ENCODE measurements at places on chromosomes 6 and 20. TPM values are rescaled to one million over a fixed set of nuclear protein-coding genes. Genes with fewer than 3 reads are reported as not detected.

DNA sequence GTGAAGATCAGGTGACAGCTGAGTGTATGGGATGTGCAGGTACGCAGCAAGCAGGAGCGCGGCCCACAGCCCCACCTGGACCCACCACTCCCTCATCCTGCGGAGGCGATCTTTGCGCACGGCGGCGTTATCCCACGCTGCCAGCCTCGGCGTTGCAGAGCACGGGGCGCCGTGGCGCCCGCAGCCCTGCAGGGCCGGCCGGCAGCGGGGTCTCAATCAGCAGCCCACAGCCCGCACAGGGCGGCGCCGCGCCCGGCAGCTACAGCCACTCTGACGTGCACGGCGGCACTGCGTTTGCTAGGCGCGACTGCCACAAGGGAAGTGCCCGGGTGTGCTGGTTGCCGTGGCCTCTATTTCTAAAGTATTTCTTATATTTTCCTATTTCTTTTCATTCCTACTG is 46.9 kb downstream of the LAMA2 start:
- no peak for DNase-seq

DNA sequence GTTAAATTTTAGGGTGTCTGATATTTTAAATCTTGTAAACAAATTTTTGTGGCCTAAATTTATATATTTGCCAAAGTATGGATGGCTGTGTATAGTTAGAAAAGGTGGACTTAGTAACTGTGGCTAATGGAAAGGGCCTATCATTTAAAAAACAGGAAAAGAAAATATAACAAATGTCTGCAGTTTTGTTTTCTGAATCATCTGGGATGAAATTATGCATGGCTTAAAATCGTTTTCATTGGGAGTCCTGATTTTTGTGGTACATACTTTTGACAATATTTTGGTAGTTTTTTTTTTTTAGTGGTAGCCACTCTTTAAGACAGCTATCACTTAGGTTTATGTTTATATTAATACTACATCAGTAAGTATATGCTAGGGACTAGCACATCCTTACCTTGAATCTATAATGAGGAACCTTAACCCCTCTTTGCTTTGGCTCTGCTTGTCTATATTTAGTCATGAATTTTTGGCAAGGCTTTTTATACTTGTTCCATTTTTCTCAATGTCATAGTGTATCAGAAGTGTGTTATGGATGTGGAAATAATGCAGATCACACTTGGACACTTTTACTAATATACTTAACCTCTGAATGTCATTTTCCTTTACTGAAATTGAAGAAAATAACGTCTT is 5.6 kb downstream of the ARID1B start:
- DNase-seq: no peak

DNA sequence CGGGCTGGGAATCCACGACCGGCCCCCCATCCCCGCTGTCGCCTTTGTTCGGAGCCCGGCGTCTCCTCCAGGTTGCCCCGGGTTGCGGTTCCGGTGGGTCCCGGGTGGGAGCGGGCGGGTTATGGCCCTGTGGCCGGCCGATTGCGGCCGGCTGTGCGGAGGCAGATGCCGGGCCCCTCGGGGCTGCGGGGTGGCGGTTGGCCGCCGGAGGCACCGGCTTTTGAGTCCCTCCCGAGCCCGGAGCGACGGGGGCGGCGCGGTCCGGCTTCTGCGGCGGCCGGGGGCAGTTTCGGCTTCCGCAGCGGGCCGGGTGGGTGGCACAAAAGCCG is 431 bp downstream of the LOC128125822 start:
- no peak for DNase-seq

GRCh38 chr20:18066421-18067333 is 9.0 kb upstream of the OVOL2 start:
- no peak for DNase-seq

DNA sequence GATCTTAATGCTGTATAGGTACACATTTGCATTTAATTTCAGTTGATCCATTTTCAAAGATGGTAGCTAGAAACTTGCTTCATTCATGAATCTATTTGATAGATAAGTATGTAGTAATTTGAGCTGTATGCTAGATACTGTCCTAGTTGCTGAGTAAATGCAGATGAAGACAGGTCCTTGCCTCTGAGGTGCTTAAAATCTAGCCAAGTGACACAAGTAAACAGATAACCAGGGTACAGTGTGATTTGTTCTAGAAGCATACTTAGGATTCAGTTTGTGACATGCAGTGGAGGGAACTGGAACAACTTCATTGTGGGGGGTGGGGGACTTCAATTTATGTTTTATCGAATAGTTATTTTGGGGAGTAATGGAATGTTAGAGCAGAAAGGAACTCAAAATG is 9.2 kb downstream of the CHMP4B start:
- no peak for DNase-seq

- no peak for DNase-seq
Observed at GRCh38 chr20:7015257-7015656, 247.8 kb downstream of the BMP2 start.

GRCh38 chr6:159256128-159256527 is 86.9 kb downstream of the FNDC1 start:
- no peak for DNase-seq

- DNase-seq: no peak
Observed at GRCh38 chr6:4707011-4707410, 69.2 kb upstream of the CDYL start.

GRCh38 chr6:85245004-85245403 is 204.9 kb upstream of the NT5E start:
- DNase-seq: no peak

DNA sequence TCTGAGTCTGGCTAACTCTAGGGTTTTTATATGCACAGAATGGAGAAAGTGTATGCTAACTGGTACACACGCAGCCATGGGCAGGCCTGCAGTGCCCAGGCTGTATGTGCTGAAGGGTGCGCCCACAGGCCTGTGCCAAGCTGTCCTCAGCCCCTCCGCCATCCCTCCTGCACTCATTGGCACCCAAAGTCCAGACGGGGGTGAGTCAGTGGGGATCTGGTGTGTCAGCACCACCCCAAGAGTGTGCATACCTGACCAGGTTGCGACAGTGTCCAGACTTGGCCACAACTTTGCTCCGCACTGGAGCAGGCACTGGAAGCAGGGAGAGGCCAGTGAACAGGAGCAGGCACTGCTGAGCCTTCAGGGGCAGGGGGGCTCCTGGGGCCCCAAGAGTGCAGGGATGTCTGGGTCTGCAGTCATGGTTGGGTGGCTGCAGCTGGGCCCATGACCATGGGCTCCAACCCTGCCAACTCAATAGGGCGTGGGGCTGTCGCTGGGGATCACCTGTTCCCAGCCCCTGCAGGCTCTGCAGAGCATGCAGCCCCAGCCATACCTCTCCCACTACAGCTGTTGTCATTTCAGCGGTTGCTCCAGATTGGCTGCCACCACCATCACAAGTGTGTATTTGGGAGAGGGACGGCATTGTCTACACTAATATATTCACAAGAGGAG is 717.8 kb downstream of the EPHA7 start:
- no peak for DNase-seq

DNA sequence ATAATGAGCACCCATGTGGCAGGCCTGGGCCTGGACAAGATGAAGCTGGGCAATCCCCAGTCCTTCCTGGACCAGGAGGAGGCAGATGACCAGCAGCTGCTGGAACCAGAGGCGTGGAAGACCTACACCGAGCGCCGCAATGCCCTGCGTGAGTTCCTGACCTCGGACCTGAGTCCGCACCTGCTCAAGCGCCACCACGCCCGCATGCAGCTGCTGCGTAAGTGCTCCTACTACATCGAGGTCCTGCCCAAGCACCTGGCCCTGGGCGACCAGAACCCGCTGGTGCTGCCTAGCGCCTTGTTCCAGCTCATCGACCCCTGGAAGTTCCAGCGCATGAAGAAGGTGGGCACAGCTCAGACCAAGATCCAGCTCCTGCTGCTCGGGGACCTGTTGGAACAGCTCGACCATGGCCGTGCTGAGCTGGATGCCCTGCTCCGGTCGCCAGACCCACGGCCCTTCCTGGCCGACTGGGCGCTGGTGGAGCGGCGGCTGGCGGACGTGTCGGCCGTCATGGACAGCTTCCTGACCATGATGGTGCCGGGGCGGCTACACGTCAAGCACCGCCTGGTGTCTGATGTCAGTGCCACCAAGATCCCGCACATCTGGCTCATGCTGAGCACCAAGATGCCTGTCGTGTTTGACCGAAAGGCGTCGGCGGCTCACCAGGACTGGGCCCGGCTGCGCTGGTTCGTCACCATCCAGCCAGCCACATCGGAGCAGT is 1.9 kb downstream of the FNDC11 start:
- DNase-seq: no peak

- DNase-seq: peak; percentile 13
Observed at GRCh38 chr6:138987080-138987642, 892 bp downstream of the REPS1 start.

DNA sequence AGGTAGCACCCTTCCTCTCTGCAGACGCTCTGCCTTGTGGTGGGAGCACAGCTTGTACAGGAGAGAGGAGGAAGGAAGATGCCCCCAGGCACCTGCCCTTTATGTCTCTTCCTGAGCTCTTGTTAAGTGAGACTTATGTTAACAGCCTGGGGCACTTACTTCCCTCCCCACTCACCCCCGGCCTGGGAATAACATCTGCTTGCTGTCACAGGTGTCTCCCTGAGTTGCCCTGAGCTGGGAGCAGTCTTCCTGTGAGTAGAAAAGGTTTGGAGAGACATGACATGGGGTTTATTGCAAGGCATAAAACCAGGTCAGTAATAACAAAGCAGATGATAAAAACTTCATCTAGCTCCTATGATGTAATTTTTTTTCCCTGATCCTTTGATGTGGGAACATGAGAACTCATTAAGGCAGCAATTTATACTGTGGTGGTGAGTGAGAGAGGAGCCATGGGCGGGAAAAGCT is 1.9 kb downstream of the SSTR4 start:
- no peak for DNase-seq

- no peak for DNase-seq
Observed at GRCh38 chr20:54377992-54378773, 97.2 kb upstream of the DOK5 start.

DNA sequence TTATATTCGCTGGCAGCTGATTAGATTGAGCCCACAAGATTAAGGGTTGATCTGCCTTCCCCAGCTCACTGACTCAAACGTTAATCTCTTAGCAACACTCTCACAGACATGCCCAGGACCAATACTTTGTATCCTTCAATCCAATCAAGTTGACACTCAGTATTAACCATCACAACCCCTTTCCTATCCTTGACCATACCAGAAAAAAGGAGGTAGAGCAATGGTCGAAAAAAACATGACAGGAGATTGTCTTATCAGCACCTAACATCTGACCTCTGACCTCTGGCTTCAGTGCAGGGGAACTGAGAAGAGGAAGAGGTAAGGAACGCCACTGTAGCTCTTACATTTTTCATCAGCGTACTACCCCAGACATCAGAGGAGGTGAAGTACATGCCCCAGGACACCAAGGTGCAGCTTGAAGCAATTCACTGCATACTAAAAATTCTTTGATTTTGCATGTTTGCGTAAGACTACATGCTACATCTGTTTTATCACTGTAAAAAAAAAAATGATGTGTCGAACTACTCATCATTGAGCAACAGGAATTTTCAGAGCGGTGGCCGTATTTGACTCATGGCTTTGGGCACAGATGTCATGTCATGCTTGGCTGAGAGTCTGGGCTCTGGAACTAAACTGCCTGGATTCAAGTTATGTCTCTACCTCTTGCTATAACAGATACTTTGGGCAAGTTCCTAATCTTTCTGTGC is 188.0 kb upstream of the TAB2 start:
- DNase-seq: no peak

GRCh38 chr20:12057778-12058177 is 140.1 kb downstream of the BTBD3 start:
- DNase-seq: no peak

DNA sequence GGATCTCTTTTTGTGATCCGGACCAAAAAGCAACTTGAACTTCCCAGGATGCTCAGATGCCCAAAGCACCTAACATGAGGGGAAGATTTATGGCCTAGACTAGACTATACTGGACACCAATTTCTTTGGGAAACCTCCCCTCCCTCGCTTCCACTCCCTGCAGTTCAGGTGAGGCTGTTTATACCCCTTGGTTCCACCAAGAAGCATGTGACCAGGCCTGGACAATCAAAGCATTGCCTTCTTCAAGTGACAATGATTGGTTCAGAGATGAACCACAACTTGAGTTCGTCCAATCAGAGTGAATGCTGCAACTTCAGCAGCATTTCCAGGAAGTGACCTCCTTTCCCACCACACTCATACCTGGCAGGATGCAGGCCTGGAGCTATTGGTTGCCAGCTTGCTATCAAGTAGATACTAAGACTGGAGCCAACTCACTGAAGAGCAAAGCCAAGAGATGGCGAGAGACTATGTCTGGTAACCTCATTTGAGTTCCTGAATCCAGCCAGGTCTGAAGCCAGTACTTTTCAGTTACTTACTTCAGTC is 45.6 kb upstream of the SLC9A8 start:
- DNase-seq: no peak

- no peak for DNase-seq
Observed at GRCh38 chr20:40525351-40525750, 163.7 kb downstream of the MAFB start.

DNA sequence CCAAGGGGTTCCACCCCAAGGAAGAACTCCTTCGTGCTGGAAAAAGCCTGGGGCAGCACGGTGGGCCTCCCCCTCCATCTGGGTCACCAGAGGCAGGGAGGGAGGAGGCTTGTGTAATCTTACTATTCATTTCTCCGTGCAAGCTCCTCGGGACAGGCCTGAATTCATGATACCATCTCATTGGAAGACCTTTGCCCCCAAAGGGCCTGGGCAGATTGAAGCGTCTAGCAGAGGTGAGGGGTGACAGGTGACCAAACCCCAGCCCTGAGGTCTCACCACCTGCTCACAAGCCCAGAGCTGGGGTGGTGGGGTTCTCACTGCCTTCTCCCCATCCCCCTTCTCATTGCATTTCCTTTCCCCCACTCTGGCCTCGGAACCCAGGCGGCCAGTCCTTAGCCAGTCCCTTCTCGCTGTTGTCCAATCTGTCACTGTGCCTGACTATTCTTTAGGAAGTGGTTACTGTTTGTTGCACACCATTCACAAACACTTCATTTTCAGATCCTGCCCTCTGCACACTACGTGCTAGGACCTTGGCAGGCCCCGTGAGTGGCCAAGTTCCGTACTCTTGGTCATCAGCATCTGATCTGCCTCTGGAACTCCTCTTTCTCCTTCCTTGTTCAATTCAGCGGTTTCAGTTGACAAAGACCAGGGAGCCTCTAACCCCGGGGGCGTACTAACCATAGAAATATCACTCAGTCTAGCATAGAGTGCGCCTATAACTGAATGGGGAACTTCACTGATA is 137.1 kb downstream of the LY86 start:
- DNase-seq: no peak

- DNase-seq: peak; percentile 87
Observed at GRCh38 chr6:159044899-159045727, at the start of gene TAGAP. Gene TAGAP (minus strand): TSS chr6:159044991. CDS start chr6:159044146, 845 bp downstream.

- DNase-seq: no peak
Observed at GRCh38 chr6:164303102-164303964, 888.8 kb downstream of the QKI start.

GRCh38 chr6:122289762-122290539 is 109.5 kb upstream of the HSF2 start:
- no peak for DNase-seq

GRCh38 chr20:18913701-18914100 is 100.1 kb downstream of the SCP2D1 start:
- DNase-seq: no peak

PRICKLE4 gene
- not detected for total RNA-seq

EEF1A1 gene
- total RNA-seq: 11,266 TPM

TBPL1 gene
- 31.2 TPM for total RNA-seq

SRMS gene
- not detected for total RNA-seq

STX11 gene
- 19.7 TPM for total RNA-seq

NKX2-4 gene
- not detected for total RNA-seq

RANBP9 gene
- total RNA-seq: 55.7 TPM

ARHGAP40 gene
- total RNA-seq: not detected

GTPBP2 gene
- 78.4 TPM for total RNA-seq

IYD gene
- not detected for total RNA-seq

C6orf163 gene
- total RNA-seq: 1.1 TPM

FNDC11 gene
- 0.27 TPM for total RNA-seq

CGA gene
- total RNA-seq: 0.59 TPM

LEMD2 gene
- total RNA-seq: 66.2 TPM

ATP6V1G2 gene
- 0.82 TPM for total RNA-seq
